ENCODE measurements at places on chromosomes 1 and 21. TPM values are rescaled to one million over a fixed set of nuclear protein-coding genes. Genes with fewer than 3 reads are reported as not detected.

DNA sequence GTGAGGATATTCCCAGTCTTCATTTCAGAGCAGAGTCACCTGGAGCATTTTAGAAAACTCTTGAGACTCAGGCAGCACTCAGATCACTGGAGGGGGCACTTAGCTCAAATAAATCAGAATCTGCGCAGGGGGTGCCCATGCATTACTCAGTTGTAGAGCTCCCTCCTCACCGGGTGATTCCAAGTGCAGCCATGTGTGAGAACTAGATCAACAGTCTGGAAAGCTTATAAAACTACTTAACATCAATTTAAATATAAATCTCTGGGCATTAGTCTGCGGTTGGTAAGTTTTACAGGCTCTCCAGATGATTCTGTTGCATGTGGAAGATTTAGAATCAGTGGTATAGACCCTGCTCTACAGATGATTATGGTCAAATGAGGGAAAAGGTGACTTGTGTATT is 128.6 kb downstream of the ST6GALNAC3 start:
- no peak for DNase-seq
- H3K4me1 ChIP-seq, result no peaks in the 10 kb centered on the region
- H3K27ac ChIP-seq, result no peak overlapping the region

Gene KRTAP15-1
- not detected for total RNA-seq

- no peaks in the 10 kb centered on the region for H3K27me3 ChIP-seq
- no peak for DNase-seq
- no peaks in the 10 kb centered on the region for H3K36me3 ChIP-seq
- H3K4me1 ChIP-seq, result no peaks in the 10 kb centered on the region
- H3K4me3 ChIP-seq, result no peak overlapping the region
Observed at GRCh38 chr1:85952460-85952859, 204.1 kb downstream of the COL24A1 start.

GRCh38 chr1:18473195-18473815 is 7.4 kb upstream of the KLHDC7A start:
- H3K4me1 ChIP-seq, result no peaks in the 10 kb centered on the region
- H3K27ac ChIP-seq, result no peak overlapping the region
- DNase-seq, result no peak
- H3K4me3 ChIP-seq, result no peak overlapping the region
- no peaks in the 10 kb centered on the region for H3K36me3 ChIP-seq
- H3K27me3 ChIP-seq, result peaks cover 3% of the 10 kb centered on the region

GRCh38 chr1:41025979-41026819 is 4.7 kb upstream of the SLFNL1 start:
- H3K27ac ChIP-seq, result no peak overlapping the region
- DNase-seq, result no peak
- H3K36me3 ChIP-seq, result peaks cover 64% of the 10 kb centered on the region
- H3K4me1 ChIP-seq, result peaks cover 11% of the 10 kb centered on the region
- no peaks in the 10 kb centered on the region for H3K27me3 ChIP-seq

Gene IFNLR1
- total RNA-seq, result 2.7 TPM

- H3K27ac ChIP-seq, result peak overlapping the region; percentile 32
- no peaks in the 10 kb centered on the region for H3K4me1 ChIP-seq
- no peaks in the 10 kb centered on the region for H3K36me3 ChIP-seq
Observed at GRCh38 chr1:53183095-53183990, 13.3 kb upstream of the CPT2 start.

DNA sequence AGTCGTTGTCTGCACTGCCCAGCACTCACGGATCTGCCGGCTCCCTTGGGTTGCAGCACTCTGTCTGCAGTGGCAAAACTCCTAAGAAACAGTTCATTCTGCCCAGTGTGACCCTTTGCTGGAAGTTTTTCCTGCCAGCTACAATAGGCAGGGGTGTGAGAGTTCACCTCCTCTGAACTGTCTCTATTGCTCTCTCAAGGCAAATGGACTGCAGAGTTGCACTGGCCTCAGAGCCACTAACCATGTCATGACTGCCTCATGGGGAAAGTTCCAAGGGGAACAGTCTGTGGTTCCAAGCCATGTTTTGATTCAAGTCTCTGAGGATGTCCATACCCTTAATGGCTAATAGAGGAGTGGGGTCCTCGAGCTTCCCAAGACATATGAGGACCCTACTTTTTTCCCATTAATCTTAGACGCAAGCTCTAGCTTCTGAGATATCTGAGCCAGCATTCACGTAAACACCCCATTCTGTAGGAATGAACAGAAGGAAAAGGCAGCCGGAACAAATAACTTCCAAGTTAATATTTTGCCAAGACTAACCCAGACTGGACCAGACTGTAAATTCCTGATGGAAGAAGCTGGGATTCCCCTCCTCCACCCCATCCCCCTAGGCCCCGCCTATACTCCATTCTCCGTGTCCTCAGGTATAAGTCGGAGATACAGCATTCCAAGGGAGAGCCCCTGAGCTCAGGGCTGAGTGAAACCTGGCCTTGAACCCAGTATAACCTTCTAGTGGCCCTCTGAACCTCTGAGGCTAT is 93.8 kb upstream of the AKT3 start:
- no peaks in the 10 kb centered on the region for H3K4me1 ChIP-seq
- DNase-seq, result no peak
- peaks cover 7% of the 10 kb centered on the region for H3K27me3 ChIP-seq

GRCh38 chr1:154407198-154408091 is 2.3 kb downstream of the IL6R start:
- H3K4me3 ChIP-seq, result peak overlapping the region; percentile 81
- no peak for DNase-seq
- peak overlapping the region; percentile 96 for H3K27ac ChIP-seq
- no peaks in the 10 kb centered on the region for H3K36me3 ChIP-seq
- peaks cover 42% of the 10 kb centered on the region for H3K4me1 ChIP-seq
- no peaks in the 10 kb centered on the region for H3K27me3 ChIP-seq

GRCh38 chr1:23784846-23785245 is 6.1 kb upstream of the LYPLA2 start:
- H3K27me3 ChIP-seq, result no peaks in the 10 kb centered on the region
- H3K4me1 ChIP-seq, result no peaks in the 10 kb centered on the region
- H3K27ac ChIP-seq, result no peak overlapping the region
- H3K36me3 ChIP-seq, result peaks cover 75% of the 10 kb centered on the region

- H3K4me3 ChIP-seq, result no peak overlapping the region
- no peaks in the 10 kb centered on the region for H3K27me3 ChIP-seq
- no peaks in the 10 kb centered on the region for H3K36me3 ChIP-seq
- DNase-seq, result no peak
- H3K27ac ChIP-seq, result no peak overlapping the region
Observed at GRCh38 chr21:31124010-31124409, 85.7 kb upstream of the KRTAP19-8 start.

GRCh38 chr21:35575280-35575915 is 484.9 kb downstream of the SETD4 start:
- H3K27me3 ChIP-seq, result no peaks in the 10 kb centered on the region
- H3K36me3 ChIP-seq, result no peaks in the 10 kb centered on the region
- H3K4me3 ChIP-seq, result no peak overlapping the region
- no peak for DNase-seq
- no peak overlapping the region for H3K27ac ChIP-seq

DNA sequence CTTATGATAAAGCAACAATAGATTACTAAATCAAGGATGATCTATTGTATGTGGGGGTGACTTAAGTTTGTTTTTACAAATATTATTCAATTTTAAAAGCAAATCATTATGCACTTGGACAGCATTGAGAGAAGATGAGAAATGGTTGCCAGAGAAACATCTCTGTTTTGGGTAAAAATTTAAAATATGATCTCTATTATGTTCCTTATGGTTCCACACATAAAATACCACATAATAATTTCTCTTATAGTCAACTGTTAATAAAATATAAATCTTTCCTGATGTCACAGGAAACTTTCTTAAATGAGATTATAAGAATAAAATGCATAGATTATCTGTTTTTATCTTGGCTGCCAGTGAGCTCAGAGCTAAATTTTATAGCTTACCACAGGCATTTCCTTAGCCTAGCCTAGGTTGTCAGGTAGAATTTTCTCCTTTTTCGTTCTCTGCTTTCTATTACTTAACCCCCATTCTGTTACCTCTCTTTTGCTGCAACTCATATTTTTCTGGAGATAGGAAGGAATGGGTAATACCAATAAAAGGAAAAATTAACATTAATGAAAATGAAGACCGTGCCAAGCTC is 109.7 kb downstream of the TGFB2 start:
- no peak overlapping the region for H3K4me3 ChIP-seq
- no peaks in the 10 kb centered on the region for H3K4me1 ChIP-seq
- no peak for DNase-seq
- no peaks in the 10 kb centered on the region for H3K27me3 ChIP-seq
- no peaks in the 10 kb centered on the region for H3K36me3 ChIP-seq

GRCh38 chr1:185535621-185536020 is 198.6 kb upstream of the HMCN1 start:
- no peaks in the 10 kb centered on the region for H3K4me1 ChIP-seq
- H3K27ac ChIP-seq, result no peak overlapping the region
- no peak overlapping the region for H3K4me3 ChIP-seq
- no peak for DNase-seq
- no peaks in the 10 kb centered on the region for H3K27me3 ChIP-seq

Gene LCE1B
- total RNA-seq, result not detected

Gene MCOLN2
- 0.12 TPM for total RNA-seq

DNA sequence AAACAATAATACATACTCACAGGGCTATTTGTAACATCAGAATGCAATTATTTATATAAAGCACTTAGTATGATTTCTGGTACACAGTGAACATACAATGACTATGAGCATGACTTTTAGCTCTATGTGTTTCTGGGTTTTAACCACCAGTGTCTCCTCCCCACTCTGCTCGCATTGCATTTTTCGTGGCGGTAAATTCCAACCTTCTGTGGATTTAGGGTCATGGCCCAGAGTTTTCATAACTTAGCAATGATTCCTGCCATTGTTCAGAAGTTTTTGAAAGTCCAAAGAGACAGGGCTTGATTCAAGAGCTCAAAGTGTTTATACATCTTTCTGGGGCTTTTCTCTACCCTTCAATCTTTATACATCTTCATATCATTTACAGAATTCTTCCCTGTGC is 191.3 kb downstream of the BACH1 start:
- no peak for DNase-seq
- H3K27ac ChIP-seq, result no peak overlapping the region
- no peak overlapping the region for H3K4me3 ChIP-seq
- H3K36me3 ChIP-seq, result no peaks in the 10 kb centered on the region
- no peaks in the 10 kb centered on the region for H3K27me3 ChIP-seq
- H3K4me1 ChIP-seq, result no peaks in the 10 kb centered on the region

DNA sequence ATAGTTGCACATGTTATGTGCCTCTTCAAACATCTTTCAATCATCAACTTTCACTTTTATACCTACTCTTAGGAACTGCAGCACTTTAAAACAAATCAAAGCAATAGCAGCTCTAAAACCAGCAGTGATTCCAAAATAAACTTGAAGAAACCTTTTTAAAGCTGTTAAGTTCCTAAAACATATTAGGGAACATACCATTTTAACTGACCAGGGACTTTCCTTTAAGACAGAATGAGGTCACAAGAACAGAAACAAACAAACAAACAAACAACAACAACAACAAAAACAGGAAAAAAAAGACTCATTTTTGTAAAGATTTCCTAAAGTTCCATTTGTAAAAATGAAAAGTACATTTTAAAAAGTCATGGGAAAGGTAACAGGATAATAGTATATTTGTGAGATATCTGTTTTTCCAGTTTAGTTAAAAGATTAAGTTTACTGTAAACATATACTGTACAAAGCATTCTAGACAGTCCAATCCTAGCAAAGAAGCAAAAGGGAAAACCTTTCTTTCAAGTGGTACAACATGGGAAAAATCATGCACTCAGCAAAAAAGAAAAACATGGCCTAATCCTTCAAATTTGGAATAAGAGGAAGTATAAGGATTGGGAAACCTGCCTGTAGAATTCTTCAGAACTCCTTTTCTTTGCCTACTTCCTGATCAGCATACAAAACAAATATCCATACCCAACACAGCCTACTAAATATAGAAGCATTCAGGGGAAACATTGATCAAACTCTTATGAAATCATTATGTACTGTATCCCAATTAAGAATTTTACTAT is 45.5 kb downstream of the EPS15 start:
- no peak overlapping the region for H3K4me3 ChIP-seq
- peaks cover 9% of the 10 kb centered on the region for H3K4me1 ChIP-seq
- H3K27ac ChIP-seq, result peak overlapping the region; percentile 16
- DNase-seq, result no peak
- H3K36me3 ChIP-seq, result peaks cover 4% of the 10 kb centered on the region

DNA sequence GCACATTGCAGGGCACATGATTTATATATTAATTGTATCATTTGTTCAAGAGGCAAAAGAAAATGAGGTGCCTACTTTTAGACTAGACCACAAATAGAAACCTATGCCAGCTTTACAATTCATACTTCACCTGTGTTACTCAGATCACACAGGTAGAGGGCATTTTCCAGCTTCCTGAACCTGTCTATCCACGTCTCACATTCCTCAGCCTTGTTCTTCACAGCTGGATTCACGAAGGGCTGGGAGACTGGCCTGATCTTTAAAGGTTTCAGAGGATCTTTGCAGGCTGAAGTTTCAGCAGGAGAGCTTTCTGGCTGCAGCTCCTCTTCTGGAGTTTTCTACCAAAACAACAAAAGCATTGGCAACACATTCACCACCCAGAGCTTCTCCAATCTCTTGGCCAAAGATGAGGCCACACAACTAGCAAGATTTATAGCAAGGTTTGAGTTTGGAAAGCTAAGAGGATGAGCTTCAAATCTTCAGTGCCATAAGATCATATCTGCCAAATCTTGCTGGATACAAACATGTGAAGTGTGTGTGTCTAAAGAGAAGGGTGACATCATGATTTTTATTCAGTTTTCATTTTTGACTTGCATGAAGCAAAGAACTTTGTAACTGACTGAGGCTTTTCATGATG is 71.0 kb upstream of the CYP2J2 start:
- no peak overlapping the region for H3K27ac ChIP-seq
- no peaks in the 10 kb centered on the region for H3K27me3 ChIP-seq
- H3K36me3 ChIP-seq, result no peaks in the 10 kb centered on the region
- no peak for DNase-seq
- no peaks in the 10 kb centered on the region for H3K4me1 ChIP-seq
- H3K4me3 ChIP-seq, result no peak overlapping the region

Gene NAV1
- total RNA-seq, result 107 TPM

Gene RIPPLY3
- not detected for total RNA-seq

Gene UMODL1
- total RNA-seq, result not detected

DNA sequence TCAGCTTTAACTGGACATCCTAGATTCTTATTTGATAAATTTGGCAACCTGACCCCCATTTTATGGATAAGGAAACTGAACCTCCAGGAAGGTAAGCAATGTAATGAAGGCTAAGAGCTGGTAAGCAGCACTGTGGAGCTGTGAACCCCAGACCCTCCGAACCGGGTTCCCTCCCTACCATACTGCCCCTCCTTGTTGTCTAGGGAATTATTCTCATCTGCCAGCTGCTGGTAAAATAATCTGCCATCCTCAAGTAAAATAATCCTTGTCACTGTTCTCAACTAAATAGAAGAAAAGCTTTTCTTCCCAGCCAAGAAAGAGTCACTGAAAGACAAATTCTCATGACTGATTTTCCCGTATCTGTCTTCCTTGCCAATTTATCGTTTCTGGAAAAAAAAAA is 55.8 kb upstream of the PRDX6 start:
- H3K4me3 ChIP-seq, result no peak overlapping the region
- DNase-seq, result no peak
- H3K36me3 ChIP-seq, result no peaks in the 10 kb centered on the region
- peaks cover 2% of the 10 kb centered on the region for H3K4me1 ChIP-seq
- H3K27me3 ChIP-seq, result no peaks in the 10 kb centered on the region
